AML-193 (cell line): ENCODE measurements at places on chromosomes 1 and 21.

DNA sequence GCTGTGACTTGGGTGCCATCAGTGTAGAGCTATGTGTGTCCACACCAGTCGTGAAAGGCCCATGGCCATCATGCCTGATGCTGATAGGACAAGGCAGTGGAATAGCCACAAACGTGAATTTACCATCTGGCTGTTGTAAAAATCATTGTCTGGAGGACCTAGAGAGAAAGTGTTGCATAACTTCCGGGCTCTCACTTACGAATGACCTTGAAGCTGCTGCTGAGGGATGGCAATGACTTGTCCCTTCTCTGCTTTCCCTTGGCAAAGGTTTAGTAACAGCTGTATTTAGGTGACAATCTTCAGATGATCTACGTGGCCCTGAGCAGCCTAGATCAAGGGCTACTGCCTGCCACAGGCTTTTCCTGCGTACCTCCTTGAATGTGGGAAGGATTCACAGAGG, 5.8 kb downstream of the ATP1B1 start:
- peak; percentile 54 for DNase-seq

GRCh38 chr1:110696818-110697217, 22.1 kb upstream of the KCNA3 start:
- DNase-seq, result no peak

DNA sequence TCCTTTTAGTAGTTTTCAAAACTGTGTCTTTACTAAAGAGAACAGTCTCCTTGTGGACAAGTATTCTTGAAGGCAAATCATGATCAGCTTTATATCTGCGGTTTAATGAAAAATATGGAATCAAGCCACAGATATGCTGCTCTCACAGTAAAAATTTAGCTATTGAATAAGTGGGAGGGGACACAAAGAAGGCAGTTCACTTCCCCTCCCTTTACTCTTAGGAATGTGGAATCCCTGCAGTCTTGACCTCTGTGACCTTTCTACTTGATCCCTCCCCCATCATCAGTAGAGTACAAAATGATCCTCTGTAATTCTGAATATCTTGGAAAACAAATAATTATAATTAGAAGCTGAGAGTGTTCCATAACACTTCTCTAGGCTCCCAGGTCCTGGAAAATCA, 136.7 kb upstream of the HOOK1 start:
- DNase-seq, result no peak

GRCh38 chr21:45379171-45379900, 25.6 kb upstream of the COL18A1 start:
- DNase-seq, result no peak

DNA sequence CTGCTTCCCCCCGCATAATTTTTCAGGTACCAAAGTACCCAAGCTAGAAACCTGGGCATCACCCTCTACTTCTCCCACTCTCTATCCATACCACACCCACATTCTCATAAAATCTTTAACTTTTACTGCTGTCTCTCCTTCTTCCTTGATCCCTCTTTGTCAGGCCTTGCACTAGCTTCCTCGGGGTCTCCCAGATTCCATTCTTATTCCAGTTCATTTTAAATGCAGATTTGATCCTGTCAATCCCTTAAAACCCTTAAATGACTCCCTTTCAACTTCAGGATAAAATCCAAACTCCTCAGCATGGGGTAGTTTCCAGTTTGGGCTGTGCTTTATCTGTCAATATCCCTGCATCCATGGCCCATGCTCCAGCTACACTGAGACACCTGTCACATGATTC, 343.5 kb downstream of the PBX1 start:
- DNase-seq, result no peak

GRCh38 chr1:19071674-19072281, 115.3 kb upstream of the IFFO2 start:
- no peak for DNase-seq

- DNase-seq, result no peak
Measured at GRCh38 chr1:147052143-147052542, 114.0 kb downstream of the NBPF12 start.

GRCh38 chr1:9798236-9799130, 25.3 kb downstream of the CLSTN1 start:
- DNase-seq, result no peak

- no peak for DNase-seq
Measured at GRCh38 chr1:231106347-231106746, 55.5 kb upstream of the TRIM67 start.

DNA sequence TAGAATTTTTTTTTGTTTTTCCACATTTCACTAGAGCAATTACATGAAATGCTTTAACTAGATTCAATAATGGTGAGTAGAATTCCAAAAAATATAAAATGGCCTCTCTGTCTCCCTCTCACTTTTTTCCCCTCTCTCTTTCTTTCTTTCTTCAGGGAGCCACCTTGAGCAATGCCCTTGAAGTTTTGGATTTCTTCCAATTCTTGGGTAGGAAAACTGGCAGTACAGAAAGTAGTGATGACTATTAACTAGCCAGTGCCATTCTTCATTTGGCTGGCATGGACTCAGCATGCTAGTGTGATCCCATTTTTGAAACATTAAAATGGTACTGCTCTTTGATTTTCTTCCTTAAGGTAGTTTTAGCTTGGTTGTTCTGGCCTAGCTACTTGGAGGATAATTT, 4.5 kb upstream of the FNBP1L start:
- no peak for DNase-seq

GRCh38 chr1:107991371-107992066, 26.5 kb upstream of the VAV3 start:
- DNase-seq, result no peak

DNA sequence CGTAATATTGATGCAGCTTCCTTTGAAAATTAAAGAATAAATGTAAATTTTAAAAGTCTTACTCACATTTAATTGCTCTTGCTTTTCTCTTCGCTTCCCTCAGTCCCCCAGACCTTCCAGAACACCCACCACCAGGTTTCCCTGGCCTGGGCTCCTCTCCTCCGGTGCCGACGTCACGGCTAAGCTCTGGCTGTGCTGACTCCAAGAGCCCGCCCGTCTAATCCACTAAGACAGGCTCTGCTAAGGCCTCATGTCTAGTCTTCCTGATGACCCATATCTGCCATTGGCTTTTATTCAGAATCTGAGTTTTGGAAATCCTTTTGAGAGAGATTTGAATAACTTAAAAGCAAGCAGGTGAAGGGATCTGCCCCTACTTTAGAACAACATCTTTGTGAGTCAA, 53.9 kb upstream of the NADK start:
- no peak for DNase-seq
